IPS DF 19.7 (cell line): ENCODE measurements at places on chromosomes 5 and 9.

DNA sequence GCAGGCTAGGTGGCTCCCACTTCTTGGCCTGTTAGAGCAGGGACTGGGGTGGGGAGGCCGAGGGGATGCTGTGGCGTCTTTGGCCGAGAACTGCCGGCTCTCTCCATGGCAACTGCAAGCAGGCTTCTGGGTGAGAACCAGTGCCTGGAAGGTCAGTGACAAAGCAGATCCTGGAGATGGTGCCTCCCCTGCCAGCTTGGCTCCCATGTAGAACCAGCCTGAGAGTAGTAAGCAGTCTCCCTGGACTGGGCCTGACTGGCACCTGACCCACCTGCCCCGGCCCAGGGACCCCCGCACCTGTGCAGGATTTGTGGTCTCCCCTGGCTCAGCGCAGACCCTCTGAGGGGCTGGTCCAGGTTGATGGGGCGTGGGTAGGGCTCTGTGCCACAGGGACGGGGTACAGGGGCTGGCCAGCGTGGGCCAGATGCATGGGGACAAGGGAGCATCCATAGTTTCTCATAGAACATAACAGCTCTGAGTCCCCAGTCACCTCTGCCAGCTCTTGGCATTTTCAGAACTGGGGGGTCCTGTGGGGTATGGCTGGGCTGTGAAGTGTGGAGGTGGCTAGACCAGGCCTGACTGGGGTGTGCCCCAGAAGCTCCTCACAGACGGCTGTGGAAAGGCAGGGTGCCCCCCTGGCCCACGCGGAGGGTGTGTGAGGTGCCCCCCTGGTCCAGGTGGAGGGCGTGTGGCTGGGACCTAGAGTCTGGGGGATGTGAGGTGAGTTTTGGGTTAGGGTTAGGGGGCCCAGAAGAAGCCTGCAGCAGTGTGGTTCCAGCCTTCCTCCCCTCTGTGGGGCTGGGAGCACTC, 22.2 kb downstream of the CACNA1B start:
- no peak for DNase-seq

DNA sequence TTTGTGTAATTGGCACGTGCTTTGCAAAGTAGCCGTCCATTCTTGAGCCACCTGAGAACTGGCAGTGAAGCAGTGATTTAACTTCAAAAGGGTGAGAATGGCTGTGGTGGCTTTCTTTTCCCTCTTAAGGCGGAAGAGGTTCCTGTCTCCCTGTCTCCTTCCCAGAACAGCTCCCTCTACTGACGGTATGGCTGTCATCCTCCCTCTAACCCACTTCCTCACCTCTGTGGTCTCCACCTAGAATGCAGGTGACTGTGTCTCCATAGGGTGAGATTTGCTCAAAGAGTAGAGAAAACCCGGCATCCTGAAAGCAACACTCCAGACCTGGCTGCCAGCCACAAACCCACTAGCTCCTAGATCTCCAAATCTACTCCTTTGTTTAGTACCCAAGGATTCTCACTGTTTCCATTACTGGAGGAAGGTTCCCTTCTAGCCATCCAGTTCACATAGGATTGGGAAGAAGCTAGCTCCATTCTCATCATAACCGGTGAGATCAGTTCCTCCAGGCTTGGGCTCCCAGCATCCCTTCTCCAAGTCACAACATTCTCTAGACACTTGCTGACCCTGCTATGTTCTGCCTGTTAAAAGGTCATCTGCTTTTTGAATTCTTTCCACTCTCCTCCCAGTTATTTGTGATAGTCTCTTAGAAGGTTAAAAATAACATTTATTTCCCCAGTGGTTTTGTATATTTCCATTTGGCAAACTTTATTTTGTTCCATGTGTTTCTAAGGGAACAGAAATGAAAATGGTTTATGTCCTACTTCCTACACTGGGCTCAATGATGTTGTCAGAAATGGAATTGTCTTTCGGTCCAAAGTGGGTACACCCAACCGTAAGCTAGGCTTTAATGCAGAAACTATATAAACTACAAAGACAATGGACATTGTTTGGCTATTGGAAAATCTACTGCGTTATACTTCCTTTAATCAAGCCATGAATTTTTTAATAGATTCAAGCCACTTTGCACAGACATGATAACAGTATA, 269.4 kb downstream of the CWC27 start:
- peak; percentile 59 for DNase-seq

DNA sequence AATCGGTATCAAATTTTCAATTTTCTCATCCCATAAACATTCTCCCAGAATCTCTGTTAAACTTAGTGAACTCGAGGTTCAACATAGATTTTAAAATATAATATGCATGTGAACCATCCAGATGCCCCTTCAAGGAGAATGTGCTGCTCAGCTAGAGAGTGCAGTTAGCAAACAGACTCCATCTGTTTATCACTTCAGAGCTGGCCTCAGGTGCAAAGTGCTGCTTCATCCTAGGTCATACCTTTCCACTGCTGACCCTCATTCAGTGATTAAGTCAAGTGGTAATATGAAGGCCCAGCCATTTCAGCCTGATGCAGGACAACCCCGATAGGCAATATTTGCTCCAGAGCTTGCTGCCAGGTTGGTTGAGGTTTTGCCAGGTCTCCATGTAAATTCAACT, 339.0 kb upstream of the POU5F2 start:
- no peak for DNase-seq

DNA sequence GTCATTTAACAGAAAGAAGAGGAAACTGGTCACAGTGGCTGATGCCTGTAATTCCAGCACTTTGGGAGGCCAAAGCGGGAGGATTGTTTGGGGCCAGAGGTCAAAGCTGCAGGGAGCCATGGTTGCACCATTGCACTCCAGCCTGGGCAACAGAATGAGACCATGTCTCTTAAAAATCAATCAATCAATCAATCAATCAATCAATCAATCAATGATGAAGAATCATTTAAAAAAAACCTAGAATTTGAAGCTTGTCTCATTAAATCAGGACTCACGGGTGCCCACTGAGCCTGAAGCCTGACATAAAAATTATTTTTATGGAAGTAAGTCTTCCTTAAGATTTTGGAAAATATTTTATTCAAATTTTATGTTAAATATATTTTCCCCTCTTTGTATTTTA, 43.9 kb downstream of the BNIP1 start:
- no peak for DNase-seq

- no peak for DNase-seq
Measured at GRCh38 chr5:75387806-75388205, 50.8 kb downstream of the HMGCR start.

DNA sequence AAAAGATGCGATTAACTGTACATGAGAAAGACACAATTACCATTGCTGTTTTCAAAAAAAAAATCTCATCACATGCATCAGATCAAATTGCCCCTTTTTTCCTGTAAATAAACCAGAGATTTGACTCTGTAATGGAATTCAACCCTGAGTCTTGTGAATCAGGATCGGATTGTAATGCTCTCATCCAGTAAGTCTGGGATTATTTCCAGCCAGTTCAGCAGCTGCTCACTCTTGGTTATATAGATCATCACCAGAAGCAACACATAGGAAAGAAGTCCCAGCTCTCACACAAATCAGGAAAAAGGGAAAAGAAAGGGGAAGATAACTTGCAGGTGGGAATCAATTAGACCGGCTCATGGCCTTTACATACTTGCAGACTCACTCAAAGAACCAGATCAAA, 97.8 kb upstream of the SPOCK1 start:
- no peak for DNase-seq

- no peak for DNase-seq
Measured at GRCh38 chr9:8622871-8623270, 823.3 kb upstream of the DMAC1 start.

GRCh38 chr9:19995619-19996018, 206.8 kb upstream of the SLC24A2 start:
- no peak for DNase-seq
